Stimulated activated CD8-positive, alpha-beta memory T cell treated with anti-CD3 and anti-CD28 coated beads, Interleukin-4, amount 100 ng/mL, for 48 hours (primary cell): ENCODE measurements at places on chromosomes 4 and X.

- DNase-seq, result no peak
Measured at GRCh38 chrX:86148594-86148993, 343 bp downstream of the DACH2 start.

DNA sequence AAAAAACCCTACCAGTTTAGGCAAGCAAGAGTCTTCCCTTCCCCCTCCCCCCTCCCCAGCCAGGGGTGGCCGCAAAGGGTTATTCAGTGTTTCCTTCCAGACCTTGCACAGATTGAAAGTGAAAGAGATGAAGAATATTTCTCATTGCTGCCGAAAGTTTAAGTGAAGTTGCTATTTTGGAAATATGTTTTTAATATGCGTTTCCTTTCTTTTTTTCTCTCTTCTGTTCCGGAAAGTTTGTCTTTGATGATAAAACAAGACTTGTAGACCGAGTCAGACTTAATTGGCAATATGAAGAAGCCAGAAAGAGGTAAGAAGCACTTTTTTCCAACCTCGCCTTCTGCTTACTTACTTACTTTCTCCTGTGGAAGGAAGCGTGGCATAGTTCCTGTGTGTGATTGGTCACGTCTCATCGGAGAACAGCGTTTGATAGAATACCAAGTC is 58.5 kb upstream of the CLCN4 start:
- peak; percentile 57 for DNase-seq

DNA sequence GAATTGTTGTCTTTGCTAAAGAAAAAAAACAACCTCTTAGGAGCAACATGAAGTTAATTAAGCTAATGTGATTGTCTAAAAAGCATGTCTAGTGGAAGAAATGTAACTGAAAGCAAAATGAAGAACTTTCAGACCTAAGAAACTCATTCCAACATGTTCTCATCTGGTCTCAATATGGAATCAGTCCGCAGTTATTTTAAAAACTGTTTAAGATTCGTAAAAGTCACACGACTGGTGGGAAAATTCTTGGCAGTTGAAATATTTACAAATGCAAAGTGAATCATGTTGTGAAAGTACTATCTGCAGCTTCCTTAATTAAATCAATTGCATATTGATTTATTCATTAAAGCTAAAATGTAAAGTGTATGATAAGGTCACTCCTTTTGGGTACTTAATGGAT is 117.8 kb upstream of the DIAPH2 start:
- DNase-seq, result no peak

DNA sequence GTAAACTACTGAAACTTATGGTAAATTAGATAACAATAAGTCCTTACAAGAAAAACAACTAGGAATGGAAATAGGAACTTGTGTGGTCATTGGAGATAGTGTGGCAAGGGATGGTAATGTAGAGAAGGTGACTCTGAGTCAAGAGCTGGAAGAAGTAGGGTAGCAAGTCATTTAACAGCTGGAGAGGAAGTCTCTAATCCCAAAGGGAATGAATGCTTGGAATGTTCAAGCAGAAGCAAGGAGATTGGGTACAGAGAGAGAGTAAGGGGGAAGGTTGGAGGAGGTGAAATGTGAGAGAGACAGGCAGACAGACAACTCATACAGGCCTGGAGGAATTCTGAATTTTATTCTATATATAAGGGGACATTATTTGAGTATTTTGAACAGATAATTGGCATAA is 260.6 kb upstream of the MAD2L1 start:
- DNase-seq, result no peak

- no peak for DNase-seq
Measured at GRCh38 chrX:41604766-41605543, 83.8 kb upstream of the GPR34 start.

- DNase-seq, result no peak
Measured at GRCh38 chr4:53781629-53782457, 190.6 kb upstream of the LNX1 start.

DNA sequence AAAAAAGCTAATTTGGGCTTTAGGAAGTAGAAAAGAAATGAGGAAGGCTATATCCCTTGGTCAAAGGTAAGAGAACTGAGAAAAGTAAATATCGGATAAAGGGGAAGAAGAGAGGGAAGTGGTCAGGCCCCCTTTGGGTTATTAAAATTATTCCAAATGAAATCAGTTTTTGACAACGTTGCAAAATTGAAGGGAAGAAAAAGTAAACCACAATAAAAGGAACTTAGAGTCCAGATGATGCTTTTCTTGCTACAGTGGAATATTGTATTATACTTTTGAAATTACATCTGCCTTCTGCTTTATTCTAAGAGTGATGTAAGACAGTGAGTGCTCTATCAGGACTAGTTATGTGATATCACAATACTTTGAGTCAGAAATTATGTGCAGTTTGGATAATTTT is 59.4 kb upstream of the RBPJ start:
- DNase-seq, result no peak

- no peak for DNase-seq
Measured at GRCh38 chr4:39609454-39609931, 29.2 kb downstream of the SMIM14 start.

DNA sequence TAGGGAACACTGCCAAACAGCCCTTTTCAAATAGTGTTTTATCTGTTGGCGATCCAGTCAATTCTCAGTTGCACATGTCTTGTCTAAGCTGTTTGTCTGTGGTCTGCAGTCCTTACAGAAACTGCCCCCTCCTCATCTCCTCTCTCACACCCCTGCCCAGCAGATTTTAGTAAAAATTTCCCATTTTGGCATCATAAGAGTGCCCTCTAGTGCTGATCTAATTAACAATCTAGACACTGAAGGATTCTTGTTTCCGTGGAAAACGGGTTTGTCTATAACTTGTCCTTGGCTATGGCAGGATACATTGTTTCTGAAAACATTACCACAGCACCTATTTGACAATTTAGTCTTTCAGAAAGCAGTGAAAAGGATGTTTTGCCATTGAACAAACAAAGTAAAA is 227.2 kb upstream of the MBNL3 start:
- DNase-seq, result no peak

GRCh38 chr4:149630064-149630463 is 185.6 kb downstream of the IQCM start:
- no peak for DNase-seq

DNA sequence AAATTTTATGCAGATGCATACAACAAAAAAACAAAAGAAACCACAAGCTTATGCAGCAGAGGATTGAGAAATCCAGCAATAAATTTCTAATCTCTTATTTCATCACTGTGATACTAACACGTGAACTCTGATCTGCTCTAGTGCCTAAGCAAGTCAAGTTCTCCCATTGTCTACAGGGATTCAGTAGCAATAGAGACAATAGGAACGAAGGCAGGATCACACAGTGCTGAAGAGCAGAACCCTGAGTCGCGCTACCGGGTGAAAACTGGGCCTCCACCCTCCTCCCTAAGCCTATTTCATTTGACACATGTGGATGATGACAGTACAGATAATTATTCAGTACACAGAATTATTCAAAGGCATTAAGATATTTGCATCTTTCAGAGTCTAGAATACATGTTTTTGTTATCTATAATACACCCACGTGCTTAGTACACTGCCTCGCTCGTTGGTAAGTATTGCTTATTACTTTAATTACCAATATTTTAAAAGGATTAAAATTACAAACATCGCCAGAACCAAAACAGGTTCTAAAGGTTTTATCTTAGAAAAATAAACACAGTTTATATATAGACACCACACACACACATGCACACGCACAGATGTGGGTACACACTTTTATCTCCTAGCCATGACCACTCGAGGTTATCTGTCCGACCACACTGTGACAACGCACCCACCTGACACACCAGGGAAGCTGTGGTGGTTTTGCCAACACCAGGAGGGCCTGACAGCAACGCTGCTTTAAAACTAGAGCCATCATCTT is 60.1 kb downstream of the RFC1 start:
- DNase-seq, result no peak

GRCh38 chr4:94813221-94813620 is 55.5 kb downstream of the BMPR1B start:
- no peak for DNase-seq

GRCh38 chrX:13448941-13449340 is 120.5 kb upstream of the EGFL6 start:
- no peak for DNase-seq

- DNase-seq, result no peak
Measured at GRCh38 chr4:4981427-4981826, 37.8 kb downstream of the CYTL1 start.

DNA sequence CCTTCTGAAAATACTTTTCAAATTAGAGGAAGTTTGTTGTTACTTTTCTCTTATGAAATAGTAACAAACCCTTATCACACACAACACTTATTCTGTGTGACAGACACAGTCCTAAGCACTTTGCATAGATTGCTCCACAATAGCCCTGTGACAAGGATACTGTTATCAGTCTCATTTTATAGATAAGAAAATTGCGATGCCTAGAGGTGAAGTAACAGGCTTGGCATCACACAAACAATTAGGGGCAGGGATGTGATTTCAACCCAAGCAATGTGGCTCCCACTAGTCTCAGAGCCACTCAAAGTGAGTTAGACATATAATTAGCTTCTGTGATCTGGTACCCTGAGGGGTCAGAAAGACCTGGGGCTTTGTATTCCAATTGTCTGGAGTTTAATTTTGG is 339.9 kb downstream of the FBXO8 start:
- DNase-seq, result no peak

- DNase-seq, result no peak
Measured at GRCh38 chr4:185122681-185123345, 20.3 kb upstream of the SLC25A4 start.

GRCh38 chr4:18529482-18529881 is 507.9 kb upstream of the LCORL start:
- no peak for DNase-seq

DNA sequence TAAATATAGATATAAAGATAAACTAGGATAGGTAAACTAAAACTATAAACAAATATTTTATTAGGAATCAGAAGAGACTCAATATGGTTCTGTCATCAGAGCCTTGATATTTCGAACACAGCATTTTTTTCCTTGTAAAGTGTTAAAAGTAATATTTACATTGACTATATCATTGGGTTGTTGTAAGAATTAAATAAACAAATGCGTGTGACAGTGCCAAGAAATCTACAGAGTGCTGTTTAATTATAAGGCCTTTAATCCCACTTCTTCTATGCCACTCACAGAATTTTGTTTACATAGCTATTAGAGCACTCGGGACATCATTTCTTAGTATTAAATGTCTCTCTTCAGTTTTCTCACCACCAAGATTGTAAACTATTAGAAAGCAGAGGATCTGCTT is 807.4 kb downstream of the FSTL5 start:
- no peak for DNase-seq

DNA sequence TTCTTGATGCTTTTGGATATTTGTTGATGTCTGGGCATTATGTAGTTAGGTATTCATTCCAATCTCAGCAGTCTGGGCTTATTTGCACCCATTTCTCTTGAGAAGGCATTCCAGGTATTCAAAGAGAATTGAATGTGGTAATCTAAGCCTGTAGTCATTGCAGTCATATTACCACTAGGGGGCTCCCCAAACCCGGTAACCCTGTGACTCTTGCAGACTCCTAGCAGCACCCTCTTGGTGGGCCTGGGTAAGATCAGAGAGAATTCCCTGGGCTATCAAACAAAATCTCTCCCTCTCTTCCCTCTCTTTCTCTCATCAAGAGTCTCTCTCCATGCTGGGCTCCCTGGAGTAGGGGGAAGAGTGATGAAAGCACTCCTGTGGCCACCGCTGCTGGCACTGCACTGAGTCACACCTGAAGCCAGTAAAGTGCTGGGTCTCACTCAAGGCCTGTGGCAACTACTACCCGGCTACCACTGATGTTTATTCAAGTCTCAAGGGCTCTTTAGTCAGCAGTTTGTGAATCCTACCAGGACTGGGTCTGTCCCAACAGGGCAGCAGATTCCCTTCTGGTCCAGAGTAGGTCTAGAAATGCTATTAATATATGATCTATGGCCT is 187.7 kb upstream of the NUDT10 start:
- DNase-seq, result peak; percentile 47

DNA sequence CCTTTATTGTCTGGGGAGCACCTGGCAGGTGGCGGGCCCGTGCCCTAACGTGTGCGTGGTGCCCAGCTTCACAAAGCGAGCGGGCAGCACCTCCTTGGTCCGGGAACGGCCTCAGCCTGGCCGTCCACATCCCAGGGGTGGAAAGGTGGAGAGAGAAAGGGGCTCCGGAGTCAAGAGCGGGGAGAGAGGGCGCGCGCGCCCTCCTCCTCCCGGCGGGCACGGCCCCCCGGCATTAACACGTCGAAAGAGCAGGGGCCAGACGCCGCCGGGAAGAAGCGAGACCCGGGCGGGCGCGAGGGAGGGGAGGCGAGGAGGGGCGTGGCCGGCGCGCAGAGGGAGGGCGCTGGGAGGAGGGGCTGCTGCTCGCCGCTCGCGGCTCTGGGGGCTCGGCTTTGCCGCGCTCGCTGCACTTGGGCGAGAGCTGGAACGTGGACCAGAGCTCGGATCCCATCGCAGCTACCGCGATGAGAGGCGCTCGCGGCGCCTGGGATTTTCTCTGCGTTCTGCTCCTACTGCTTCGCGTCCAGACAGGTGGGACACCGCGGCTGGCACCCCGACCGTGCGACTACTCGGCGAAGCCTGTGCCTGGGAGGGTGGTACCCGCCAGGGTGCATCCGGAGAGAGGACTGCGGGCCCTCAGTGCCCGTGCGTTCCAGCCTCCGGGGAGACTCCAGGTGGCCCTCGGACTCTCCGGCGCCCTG is at the start of gene KIT:
Gene KIT, plus strand, starts transcription at position 407 of the 701 bp plus-strand sequence. Its CDS starts 58 bp downstream, at position 465.
- peak; percentile 29 for DNase-seq

- no peak for DNase-seq
Measured at GRCh38 chr4:1207603-1208265, 35.4 kb upstream of the SPON2 start.

DNA sequence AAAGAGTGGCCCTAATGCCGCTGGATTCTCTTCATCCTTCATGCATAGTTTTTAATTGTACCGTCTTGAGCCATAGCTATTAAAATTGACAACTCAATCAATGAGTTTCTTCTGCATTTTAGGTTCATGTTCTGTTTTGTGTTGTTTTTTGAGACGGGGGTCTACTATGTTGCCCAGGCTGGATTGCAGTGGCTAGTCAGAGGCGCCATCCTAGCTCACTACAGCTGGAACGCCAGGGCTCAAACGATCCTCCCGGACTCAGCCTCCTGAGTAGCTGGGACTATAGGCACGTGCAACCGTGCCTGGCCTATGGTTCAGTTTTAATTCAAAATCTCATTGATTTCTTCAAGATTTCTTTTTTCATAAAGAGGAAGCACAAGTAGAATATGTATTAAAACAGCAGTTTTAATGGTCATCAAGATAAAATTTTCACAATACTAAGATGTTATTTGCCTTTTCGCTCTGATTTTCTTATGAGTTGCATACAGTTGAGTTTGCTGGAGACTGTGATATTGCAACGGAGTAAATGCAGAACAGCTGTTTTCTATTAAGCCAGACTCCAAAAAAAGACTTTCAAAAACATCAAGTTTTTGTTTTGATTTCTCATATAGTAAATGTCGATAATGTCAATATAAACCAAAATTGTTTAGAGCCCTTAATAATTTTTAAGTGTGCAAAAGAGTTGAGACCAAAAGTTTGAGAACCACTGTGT is 1.1 kb upstream of the STX18 start:
- no peak for DNase-seq
